ENCODE measurements at places on chromosomes 7 and 10.

- DNase-seq: no peak
These were observed 19.7 kb upstream of the CCSER2 start for GRCh38 chr10:84308481-84309304.

DNA sequence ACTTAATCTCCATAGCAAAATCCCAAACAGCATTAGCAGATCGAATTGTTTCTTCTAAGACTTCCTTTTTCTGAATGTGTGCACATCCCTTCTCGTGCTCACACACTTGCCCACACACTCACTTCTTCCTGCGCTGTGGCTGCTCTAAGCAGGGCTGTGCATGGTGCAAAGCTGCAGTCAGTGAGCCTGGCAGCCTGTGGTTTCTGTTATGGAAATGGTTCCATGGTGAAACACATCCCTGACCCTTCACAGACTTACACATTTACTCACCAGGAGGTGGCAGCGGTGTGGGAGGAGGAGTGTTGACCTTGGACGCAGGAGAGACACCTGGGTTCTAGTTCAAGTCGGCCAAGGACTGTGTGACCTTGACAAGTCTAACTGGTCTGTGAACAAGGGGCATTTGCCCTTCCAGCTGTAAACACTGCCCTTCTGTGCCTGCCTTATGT is 24.9 kb downstream of the MTURN start:
- DNase-seq: no peak

DNA sequence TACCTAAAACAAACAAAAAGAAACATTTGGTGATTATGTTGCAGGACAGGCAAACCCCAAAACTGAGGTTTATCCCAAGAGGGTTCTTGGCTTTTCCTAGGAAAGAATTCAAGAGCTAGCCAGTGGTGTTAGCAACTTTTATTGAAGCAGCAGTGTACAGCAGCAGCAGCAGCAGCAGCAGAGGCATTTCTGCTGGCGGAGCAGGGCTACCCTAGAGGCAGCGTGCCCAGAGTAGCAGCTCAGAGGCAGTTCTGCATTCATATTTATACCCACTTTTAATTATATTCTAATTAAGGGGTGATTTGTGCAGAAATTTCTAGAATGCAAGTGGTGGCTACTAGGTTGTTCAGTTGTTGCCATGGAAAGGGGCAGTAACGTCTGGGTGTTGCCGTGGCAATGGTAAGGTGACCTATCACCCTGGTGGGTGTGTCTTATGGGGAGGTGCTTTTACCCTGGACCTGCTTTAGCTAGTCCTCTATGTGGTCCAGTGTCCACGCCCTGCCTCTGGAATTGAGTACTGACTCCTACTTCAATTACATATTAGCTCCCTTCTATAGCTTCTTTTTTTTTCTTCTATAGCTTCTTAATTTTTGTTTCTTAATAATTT is 53.9 kb downstream of the VCL start:
- no peak for DNase-seq

- no peak for DNase-seq
These were observed 17.8 kb downstream of the CDHR3 start for GRCh38 chr7:105980645-105981396.

GRCh38 chr10:71766717-71767419 is 6.5 kb downstream of the VSIR start:
- DNase-seq: no peak

All from stimulated activated CD4-positive, alpha-beta T cell treated with anti-CD3 and anti-CD28 coated beads, Interleukin-1b, Interleukin-23, amount 100 ng/mL, for 1 hour (primary cell).